Activated CD4-positive, CD25-positive, alpha-beta regulatory T cell (primary cell): ENCODE measurements at places on chromosomes 3 and 15.

- no peak for DNase-seq
Measured at GRCh38 chr3:69189487-69189886, 67.1 kb upstream of the LMOD3 start.

DNA sequence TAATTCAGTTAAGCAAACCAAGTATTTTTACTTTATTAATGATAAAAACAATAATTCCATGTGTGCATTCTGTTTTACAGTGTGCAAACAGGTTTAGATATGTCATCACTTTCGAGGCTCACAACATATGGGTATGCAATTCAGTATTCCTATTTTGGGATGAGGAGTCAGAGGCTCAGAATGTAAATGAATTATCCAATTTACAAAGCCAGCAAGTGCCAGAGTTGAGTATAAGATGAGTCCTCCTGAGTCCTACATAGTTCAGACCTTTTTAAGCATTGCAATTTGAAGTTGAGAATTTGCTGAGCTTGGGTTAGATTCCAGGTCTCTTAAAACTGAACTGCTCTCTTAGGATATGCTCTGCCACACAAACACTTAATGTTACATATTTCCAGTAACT is 424.2 kb upstream of the ROBO2 start:
- no peak for DNase-seq

DNA sequence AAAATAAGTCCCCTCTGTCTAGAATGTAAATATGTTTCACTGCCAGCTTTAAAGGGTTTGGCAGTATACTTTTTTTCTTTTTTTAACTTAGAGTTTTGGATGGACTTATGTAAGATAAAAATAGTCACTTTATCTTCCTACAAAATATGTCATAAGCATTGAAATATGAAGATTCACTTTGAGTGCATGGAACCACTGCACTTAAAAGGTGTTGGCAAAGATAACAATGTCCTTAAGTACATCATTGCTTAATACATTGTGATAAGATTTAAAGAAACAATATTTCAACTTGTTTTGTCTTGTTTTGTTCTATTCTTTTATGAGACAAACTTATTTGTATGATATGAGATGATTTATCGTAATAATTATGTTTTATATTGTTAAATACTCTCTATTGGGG is 66.3 kb upstream of the NAALADL2 start:
- no peak for DNase-seq

- no peak for DNase-seq
Measured at GRCh38 chr3:179880868-179881267, 155.9 kb downstream of the PEX5L start.

- DNase-seq, result no peak
Measured at GRCh38 chr15:93997071-93997658, 234.2 kb upstream of the MCTP2 start.

- no peak for DNase-seq
Measured at GRCh38 chr3:112671930-112672715, 31.2 kb upstream of the CCDC80 start.
